Left cardiac atrium (tissue), 4 donors: ENCODE measurements at places on chromosomes 6 and 20. TPM values are rescaled to one million over a fixed set of nuclear protein-coding genes. Genes with fewer than 3 reads are reported as not detected.

- no peak for DNase-seq
Observed at GRCh38 chr20:62022575-62023139, 43.0 kb downstream of the TAF4 start.

DNA sequence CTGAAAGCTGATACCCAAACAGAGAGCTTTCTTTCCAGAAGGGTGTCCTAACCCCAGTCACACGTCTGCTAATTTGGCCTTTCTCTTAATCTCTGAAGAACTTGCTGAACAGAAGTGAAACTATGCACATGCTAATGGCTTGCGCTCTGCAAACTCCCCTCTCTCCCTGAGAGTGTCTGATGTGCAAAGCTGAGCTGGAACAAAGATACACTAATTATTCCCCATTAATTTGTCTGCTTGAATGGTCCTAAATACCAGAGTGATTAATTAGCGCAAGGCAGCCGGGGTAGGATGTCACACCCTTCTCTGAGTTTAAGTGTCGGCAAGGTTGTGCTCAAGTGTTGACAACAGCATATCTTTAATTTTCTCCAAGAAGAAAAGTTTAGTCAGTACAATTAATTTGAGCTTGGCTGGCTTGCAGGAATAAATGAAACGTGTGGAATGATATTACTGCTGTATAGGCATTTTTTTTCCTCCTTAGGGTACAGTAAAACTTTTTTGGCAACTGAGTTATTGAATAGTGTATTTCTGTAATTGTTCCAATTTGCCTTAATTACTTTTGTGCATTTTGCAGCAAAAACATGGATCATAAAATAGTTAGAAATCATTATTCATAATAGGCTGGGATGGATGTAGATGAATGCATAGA lies 715.9 kb upstream of the POU3F2 start:
- DNase-seq, result no peak

GRCh38 chr20:3613821-3614440 lies 49.3 kb downstream of the GFRA4 start:
- no peak for DNase-seq

- peak; percentile 28 for DNase-seq
Observed at GRCh38 chr6:133502441-133503335, 261.5 kb downstream of the EYA4 start.

GRCh38 chr6:70479236-70479635 lies 65.9 kb downstream of the FAM135A start:
- no peak for DNase-seq

- DNase-seq, result no peak
Observed at GRCh38 chr20:13336308-13337089, 115.4 kb downstream of the ISM1 start.

DNA sequence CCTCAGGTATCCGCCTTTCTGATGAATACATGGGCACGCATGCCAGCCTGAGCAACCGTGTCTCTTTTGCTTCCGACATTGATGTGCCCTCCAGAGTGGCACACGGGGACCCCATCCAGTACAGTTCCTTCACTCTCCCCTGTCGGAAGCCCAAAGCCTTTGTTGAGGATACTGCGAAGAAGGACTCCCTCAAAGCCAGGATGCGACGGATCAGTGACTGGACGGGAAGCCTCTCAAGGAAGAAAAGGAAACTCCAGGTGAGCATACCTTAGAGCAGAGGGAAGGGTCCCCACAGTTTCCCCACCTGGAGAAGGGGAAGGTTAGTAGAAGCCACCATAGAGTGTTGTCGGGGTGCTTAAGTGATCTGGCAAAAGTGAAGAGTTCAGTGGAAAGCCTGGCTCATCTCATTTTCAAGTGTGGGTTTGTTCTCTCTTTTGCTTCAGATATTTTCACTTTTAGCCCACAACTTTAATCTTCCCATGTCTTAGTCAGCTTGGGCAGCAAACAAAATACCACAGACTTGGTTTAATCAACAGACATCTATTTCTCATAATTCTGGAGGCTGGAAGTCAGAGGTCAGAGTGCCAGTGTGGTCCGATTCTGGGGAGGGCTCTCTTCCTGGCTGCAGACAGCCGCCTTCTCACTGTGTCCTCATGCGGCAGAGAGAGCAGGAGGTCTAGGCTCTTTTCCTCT lies 133.5 kb upstream of the CLDN20 start:
- DNase-seq, result no peak

- no peak for DNase-seq
Observed at GRCh38 chr6:163455552-163455951, 41.0 kb downstream of the QKI start.

The XKR7 gene
- total RNA-seq, result not detected

- DNase-seq, result no peak
Observed at GRCh38 chr6:157264701-157265100, 58.6 kb downstream of the TMEM242 start.

The PRL gene
- total RNA-seq, result not detected

DNA sequence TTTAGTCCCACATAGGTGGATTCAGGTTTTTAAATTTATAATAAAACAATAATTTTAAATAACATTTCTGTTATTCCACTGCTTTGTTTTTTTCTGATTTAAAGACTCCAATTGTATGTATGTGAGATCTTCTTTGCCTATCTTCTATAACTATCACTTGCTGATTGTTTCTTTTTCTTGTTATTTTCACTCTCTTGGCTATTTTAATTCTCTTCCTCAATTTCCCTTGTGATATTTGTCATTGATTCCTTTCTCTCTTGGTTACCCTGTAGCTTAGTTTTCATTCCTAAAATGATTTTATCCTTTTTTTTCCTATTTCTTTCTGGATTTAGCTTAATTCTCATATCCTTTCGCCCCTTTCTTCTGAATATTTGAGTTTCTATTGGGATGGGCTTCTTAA lies 227.3 kb upstream of the TENT5A start:
- DNase-seq, result no peak

- DNase-seq, result no peak
Observed at GRCh38 chr6:132259070-132259469, 142.2 kb downstream of the MOXD1 start.

GRCh38 chr6:71588490-71588889 lies 297.9 kb upstream of the RIMS1 start:
- DNase-seq, result no peak

The IL17F gene
- total RNA-seq, result not detected

The ANKS1A gene
- 20.9 TPM for total RNA-seq

GRCh38 chr6:36355819-36356218 lies 19.1 kb upstream of the BNIP5 start:
- no peak for DNase-seq

The RSPO3 gene
- 1.9 TPM for total RNA-seq

DNA sequence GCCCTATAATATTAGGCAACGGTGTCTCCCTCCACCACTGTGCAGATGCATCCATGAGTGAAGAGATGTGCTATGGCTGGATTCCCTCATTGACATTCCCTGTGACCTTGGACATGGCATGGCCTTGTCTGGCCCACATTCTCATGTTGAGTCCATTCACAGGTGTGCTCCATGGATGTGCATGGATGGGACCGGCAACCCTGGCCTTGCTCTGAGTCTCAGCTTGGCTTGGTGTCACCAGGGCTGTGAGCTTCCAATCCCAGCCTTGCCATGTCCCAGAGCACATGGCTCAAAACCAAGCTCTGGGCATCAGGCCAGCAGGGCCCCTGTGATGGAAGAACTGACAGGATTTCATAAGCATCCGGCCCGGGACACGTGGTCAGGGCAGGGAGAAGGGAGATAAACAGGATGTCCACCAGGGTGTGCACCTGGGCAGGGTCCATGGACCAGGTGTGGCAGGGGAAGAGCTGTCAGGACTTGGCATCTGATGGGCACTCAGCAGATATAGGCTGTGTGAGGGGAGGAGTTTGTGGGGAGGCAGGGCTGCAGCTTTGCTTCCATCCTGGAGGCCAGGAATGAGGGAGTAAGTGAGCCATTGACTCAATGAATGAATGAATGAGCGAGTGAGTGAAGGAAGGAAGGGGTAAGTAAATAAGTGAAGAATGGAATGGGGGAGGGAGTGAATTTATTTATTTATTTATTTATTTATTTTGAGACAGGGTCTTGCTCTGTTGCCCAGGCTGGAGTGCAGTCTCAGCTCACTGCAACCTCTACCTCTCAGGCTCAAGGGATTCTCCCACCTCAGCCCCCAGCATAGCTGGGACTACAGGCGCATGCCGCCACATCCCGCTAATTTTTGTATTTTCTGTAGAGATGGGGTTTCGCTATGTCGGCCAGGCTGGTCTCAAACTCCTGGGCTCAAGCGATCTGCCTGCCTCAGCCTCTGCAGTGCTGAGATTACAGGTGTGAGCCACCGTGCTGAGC lies 15.7 kb downstream of the NRSN2 start:
- DNase-seq, result peak; percentile 86

DNA sequence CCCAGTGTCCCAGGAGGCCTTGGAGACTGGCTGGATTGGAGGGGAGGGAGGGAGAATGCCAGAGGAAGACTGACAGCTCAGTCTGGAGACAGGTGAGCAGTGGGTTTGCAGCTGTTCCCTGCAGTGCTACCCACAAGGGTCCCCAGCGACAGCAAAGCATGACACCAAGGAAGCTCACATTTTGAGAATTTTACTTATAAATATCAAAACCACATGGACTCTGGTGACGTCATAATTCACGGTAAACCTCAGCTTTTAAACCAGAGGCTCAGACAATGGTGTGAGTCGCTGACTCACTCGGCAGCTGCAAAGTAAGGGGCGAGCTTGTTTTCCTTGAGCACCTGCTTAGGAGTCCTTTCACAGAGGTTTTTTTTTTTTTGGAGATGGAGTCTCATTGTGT lies 65.2 kb downstream of the THBS2 start:
- no peak for DNase-seq

The EYA2 gene
- 5.1 TPM for total RNA-seq

The ISM1 gene
- total RNA-seq, result 2.2 TPM

DNA sequence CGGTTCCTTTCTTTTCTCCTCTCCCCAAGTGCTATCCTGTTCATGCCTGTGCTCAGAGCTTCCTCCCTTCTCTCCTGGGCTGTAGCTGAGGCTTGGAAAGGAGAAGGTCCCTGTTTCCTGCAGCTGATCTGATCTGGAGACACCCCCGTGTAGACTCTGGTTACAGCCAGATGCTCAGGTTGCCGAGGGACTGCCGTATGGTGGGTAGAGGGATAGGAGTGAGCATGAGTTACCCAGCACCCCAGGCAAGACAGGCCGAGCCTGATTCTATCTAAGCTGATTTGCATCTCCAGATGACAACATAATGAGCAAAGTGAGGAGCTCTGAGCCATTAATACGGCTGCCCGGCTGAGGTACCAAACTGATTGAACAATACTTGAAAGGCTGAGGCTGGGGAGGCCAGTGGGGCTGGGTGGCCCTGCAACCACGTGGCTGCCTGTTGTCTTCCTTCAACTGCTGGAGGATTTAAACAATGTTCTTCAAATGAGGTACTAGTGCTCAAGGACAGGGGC lies 91.8 kb downstream of the ASXL1 start:
- DNase-seq, result no peak

DNA sequence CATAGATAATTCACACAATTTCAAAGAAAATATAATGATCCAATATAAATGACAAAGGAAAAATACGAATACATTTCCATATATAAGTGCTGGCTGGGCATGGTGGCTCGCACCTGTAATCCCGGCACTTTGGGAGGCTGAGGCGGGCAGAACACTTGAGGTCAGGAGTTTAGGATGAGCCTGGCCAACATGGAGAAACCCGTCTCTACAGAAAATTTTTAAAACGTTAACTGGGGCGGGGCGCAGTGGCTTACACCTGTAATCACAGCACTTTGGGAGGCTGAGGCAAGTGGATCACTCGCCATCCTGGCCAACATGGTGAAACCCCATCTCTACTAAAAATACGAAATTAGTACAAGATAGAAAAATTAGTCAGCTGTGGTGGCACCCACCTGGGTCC lies 14.9 kb upstream of the MAPK13 start:
- DNase-seq, result no peak

The CDH26 gene
- 1.4 TPM for total RNA-seq

The AVP gene
- not detected for total RNA-seq
